ENCODE measurements at places on chromosomes 3 and 15.

DNA sequence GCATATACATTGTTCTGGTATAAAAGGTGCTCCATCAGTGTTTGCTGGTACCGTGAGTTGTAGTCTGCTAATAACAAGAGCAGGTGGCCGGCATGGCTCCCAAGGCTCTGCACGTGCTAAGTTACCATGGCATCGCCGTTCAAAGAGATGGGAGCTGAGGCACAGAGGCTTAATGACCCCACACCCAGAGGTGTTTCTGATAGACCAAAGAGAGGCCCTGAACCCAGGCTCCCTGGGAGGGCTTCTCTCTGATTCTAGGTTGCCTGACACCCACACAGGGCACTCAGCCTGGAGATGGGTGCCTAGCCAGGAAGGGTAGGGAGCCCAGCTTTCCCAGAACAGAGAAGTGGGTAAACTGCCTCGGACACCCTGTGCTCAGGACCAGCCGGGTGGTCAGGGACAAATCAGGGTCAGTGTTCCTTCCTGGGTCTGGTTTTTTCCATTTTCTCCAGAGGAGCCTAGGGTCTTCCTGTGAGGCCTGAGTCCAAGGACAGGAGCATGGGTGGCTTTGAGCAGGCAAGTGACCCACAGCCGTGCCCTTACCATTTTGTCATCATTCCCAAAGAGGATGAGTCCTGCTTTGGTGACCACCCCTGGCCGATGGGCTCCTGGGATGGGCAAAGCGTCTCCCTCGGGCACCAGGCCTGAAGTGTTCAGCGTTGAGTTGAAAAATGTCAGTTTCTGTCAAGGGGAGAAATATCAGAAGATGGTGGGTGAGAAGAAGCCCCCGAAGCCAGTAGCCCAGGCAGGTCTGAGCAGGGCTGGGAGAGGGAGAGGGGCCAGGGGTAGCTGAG is 27.3 kb downstream of the ALDH1L1 start:
- no peak for DNase-seq

DNA sequence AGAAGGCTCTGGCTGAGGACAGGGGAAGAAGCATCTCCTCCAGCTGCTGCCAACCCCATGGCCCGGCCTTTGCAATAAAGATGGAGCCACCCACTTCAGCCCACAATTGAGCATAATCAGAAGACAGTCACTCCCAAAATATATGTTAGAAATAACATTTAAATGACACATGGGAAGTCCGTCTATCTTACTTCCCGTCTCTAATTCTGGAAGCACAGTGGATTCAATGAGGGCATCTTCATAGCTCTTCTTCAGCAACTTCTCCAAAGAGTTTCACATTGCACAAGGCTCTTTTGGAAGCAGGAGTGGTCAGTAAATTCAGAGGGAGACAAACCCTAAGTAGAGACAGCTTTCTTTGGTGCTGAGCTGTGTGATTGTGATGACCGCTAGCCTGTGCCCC is 67.0 kb upstream of the SEC61A1 start:
- no peak for DNase-seq

- peak; percentile 49 for DNase-seq
These were observed 44.4 kb upstream of the SPTSSB start for GRCh38 chr3:161415506-161416231.

DNA sequence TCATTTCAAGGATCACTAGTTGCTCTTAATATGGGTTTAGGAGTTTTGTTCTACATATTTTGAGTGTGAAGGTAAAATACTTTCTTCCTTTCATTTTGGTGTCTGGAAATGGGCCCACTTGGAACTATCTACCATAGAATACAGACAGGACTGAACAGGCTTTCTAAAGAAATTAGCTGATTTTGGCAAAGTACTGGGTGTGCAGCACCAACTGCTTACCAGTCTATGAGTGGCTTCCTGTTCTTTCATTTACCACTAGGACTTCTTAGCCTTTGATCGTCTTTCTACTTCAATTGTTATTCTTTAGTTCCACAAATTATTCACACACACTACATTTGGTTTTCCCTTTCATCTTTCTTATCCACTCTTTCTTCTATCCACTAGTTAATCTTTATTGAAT is 1196.3 kb downstream of the ROBO1 start:
- DNase-seq: no peak

GRCh38 chr15:91627473-91628278 is 225.8 kb upstream of the SLCO3A1 start:
- DNase-seq: no peak

- DNase-seq: no peak
These were observed 208.4 kb downstream of the TP63 start for GRCh38 chr3:189839576-189839975.

GRCh38 chr15:85453144-85453872 is 72.9 kb downstream of the AKAP13 start:
- no peak for DNase-seq

DNA sequence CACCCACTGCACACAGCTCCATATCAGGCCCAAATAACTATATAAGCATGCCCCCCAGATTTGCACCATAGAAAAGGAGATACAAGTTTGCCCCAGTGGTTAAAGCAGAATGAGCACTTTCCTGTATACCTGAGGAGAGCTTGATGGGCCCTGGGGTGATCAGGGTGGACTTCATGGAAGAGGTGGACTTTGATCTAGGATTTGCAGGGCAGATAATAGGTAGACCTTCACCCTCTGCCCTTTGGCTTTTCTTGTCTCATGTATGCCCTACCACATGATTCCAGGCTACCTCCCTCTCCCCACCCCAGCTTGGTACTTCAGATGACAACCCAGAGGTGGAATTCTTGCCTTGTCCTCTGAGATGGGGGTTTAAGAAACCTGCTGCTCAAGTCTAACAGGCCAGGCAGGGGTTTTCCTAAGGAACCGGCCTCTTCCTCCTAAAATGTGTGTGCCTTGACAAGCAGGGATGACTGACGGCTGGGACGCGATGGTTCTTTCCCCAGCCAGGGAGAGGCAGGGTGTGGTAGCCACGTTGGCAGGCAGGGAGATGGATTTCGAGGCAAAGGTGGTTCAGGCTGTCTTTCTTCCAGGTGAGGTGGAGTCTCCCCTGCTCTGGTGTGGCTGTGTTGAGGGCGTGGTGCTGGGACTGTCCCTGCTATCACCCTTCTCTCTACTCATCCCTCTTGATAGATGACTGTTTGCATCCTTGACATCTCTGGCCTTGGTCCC is 6.6 kb upstream of the RHCG start:
- DNase-seq: no peak

DNA sequence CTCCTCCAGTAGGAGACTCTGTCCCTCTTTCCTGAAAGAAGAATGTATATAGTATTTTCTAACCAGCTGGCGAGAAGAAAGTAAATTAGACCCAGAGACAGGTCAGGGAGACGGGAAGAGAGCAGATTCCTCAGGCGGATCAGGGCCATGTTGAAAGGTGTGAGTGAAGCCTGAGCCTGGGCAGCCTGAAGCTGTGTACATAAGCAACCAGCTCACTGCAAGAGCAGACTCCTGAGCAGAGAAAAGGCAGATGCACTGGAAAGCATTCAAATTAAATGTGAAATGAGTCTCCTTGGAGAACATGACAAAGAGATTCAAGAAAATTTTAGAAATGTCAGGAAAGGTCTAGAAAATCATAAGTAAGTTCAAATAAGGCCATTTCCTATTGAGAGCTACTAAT is 165.8 kb downstream of the GOLIM4 start:
- no peak for DNase-seq

GRCh38 chr15:67208396-67208795 is 46.1 kb downstream of the AAGAB start:
- DNase-seq: no peak

DNA sequence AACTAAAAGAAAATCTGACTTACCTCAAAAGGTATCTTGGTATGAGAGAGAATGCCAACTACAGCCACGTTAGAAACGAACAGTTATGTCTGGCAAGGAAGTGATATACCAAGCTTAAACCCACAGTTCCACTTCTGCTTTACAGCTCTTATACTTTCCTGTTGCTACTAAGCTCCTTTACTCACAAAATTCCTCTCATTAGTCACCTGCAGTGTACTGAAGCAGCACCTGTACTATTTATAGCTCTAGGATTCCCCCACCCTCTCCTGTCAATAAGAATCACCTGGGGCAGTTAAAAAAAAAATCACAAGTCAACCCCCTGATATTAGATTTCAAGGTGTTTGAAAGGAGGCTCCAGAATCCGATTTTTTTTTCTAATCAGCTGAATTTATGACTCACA is 2.9 kb upstream of the TMEM266 start:
- DNase-seq: no peak

GRCh38 chr3:10602769-10603768 is 97.7 kb upstream of the ATP2B2 start:
- DNase-seq: no peak

DNA sequence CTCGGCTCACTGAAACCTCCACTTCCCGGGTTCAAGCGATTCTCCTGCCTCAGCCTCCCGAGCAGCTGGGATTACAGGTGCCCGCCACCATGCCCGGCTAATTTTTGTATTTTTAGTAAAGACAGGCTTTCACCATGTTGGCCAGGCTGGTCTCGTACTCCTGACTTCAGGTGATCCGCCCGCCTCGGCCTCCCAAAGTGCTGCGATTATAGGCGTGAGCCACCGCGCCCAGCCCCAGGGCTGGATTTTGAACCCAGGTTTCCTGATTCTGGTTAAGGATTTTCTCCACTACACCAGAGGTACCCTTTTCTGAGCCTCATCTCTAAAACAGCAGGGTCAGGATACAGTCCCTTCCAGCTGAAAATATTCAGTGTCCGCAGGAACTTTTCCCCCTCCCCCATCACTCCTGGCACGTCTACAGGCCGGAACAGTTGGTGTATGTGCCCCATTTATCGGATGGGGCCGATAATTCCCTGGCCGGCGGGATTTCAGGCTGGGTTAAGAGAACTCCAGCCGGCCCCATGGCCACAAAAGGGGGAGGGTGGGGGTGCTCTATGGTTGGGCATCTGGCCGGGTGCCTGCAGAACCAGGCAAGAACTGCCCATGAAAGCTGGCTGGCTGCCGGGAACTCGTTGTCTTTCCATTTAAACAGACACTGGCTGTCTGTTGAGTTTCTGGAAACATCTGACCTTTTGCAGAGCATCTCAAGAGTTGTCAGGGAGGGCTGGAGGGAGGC is 26.8 kb upstream of the SEMA4B start:
- no peak for DNase-seq

DNA sequence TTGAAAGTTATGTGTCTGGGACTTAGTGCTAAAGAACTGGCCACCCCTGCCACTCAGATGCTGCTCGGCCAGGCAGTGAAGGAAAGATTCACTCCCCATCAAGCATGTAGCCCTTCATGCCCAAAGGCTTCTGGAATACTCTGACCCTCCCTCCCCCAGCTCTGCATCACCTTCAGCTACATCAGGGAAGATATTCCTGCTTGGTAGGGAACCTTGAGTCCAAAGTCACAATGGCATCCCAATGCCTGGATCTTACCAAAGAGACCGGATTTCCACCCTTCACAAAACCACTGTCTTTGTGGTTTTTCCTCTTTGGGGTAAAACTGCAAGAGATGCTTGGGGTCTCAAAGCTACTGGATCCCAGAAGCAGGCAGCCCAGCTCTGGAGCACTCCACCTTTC is 18.2 kb upstream of the BCL2A1 start:
- no peak for DNase-seq

DNA sequence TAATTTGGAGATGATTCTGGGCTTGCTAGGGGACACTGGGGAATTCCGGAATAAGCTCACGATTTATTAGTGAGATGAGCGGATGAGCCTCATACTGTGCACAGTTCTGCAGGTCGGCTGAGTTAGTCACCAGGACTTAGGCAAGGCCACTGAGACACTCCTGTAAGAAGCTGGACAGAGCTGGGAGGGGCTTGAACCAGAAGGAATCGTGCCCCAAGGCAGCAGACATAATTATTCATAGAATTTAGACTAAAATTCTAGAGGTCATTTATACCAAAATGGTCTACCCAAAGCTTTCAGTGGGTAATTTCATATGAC is 121.4 kb downstream of the VGLL4 start:
- DNase-seq: no peak

DNA sequence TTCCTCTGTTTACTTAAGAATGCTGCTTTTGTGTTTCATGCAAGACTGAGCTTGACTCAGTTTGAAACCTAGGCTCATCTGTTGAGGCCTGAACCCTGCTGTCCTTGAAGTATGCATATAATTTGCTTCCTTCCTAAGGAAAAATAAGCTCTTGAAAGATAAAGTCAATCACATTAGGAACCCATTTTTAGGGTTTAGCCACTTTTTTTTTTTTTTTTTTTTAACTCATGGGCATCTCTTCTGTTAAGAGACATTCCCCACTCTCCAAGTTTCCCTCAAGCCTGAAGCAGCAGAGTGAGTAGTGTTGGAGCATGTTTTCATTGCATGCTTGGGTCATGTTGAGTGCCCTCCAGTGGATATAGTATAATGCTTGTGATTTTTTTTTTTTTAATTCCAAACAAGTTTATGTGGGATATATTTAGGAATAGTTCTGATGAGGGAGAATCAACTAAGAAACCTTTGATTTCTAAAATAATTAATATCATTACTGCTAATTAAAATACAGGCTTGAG is 3.6 kb downstream of the CTNNB1 start:
- DNase-seq: peak; percentile 32

DNA sequence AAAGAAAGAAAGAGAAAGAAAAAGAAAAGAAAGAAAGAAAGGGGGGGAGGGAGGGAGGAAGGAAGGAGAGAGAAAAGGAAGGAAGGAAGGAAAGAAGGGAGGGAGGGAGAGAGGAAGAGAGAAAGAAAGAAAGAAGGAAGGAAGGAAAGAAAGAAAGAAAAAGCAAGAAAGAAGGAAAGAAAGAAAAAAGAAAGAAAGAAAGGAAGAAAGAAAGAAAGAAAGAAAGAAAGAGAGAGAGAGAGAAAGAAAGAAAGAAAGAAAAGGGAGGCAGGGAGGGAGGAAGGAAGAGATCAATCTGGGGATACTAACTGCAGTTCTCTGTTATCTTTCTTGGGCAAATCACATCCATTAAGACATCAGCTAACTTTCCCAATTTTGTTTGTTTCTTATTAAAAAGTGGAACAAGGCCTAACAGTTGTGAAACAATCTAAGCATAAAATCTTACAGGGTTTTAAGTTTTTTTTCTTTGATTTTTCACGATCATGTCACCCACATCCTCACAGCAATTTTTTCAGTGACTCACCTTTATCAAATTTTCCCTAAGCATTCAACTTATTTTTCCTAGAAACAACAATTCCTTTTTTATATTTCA is 36.8 kb downstream of the TBC1D2B start:
- DNase-seq: no peak

DNA sequence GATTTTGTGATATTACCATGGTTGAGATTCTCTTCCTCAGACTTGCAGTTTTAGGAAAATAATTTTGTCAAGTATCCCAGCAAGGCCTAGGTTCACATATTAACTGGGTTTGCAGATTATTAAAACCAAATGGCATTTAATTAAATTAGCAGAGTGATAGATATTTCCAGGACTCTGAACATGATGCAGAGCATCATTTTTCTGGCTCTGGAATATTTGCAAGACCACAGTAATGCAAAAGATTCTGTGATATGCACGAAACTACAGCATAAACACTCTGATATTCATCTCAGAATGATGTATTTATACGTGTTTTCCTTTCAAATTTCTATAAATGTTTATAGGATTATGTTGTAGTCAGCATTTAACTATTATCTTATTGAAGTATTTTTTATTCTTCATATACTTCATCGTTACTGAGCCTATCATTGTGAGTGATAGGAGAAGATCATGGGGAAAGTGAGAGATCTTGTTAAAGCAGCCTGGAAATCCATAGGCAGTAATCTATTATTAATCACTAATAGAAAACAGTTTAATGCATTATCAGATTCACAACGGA is 1245.6 kb downstream of the OTOL1 start:
- no peak for DNase-seq

- no peak for DNase-seq
These were observed 3.0 kb upstream of the PHGR1 start for GRCh38 chr15:40347559-40348473.

GRCh38 chr3:25768851-25769250 is 14.4 kb downstream of the NGLY1 start:
- DNase-seq: no peak

GRCh38 chr3:65689436-65689835 is 349.3 kb downstream of the MAGI1 start:
- DNase-seq: no peak
